ENCODE measurements at places on chromosomes 12 and 14. TPM values are rescaled to one million over a fixed set of nuclear protein-coding genes. Genes with fewer than 3 reads are reported as not detected.

The SIRT4 gene
- total RNA-seq, result 1.1 TPM

The NUP107 gene
- 43.8 TPM for total RNA-seq

The CCDC175 gene
- total RNA-seq, result not detected

The DPY19L2 gene
- total RNA-seq, result 2.7 TPM

The TMEM179 gene
- not detected for total RNA-seq

The VAMP1 gene
- 6.5 TPM for total RNA-seq

The CRIP1 gene
- 5.0 TPM for total RNA-seq

The KRT85 gene
- total RNA-seq, result not detected

The RND1 gene
- total RNA-seq, result 0.29 TPM

The ZNF268 gene
- 20.3 TPM for total RNA-seq

The SDR9C7 gene
- not detected for total RNA-seq

The SPTLC2 gene
- 59.0 TPM for total RNA-seq

The MAP3K9 gene
- total RNA-seq, result under 0.01 TPM

DNA sequence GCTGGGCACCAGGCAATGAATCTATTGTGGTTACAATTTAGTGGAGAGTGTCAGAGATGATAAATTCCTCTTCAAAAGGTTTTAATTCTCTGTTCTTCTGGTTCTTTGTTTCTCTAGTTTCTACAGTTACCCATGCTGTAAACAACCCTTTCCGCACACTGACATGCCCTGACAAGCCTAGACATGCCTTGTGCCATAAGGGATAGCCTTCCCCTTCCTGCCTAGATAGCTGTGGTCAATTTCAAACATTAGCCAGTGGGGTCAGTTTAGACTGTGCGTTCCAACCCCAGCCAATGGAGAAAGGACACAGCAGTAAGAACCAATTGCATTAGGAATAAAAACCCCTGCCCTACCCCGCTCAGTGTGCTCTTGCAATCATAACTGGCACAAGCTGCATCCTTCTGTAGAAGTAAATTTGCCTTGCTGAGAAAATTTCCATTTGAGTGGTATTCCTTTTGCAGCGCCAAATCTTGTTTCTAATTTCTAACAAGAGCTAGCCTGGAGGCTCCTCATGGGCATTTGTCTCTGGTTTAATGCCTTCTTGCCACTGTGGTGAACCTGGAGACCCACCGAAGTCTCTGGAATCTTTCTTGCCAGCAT is 6.4 kb downstream of the EDDM3A start:
- no peak for DNase-seq

DNA sequence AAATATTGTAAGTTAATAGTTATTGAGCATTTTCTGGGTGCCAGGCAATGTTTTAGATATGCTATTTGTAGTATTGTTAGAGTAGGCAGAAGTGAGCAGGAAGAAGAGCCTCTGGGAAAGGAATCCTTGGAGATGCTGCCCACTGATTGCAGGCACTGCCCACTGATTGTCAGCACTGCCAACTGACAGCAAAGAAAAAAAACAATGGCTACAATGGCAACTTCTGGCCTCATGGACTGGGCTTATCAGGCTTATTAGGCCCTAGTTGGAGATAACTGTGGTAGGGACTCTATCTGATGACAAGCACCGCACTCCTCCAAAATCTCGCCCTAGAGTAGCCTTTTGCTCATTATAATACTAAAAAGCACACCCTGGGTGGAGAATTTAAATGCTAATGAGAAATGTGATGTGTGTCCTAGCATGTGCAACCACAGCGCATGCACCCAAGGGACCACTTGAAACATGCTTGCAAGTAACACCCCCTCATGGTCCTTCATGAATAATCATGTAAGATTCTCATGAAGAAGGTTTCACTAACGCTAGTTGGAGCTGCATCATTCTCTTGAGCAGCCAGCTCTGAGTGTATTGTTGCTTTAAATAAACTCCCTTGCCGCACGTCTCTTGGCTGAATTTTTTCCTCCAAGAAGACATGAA is 103.5 kb upstream of the PPP4R3A start:
- DNase-seq, result no peak

DNA sequence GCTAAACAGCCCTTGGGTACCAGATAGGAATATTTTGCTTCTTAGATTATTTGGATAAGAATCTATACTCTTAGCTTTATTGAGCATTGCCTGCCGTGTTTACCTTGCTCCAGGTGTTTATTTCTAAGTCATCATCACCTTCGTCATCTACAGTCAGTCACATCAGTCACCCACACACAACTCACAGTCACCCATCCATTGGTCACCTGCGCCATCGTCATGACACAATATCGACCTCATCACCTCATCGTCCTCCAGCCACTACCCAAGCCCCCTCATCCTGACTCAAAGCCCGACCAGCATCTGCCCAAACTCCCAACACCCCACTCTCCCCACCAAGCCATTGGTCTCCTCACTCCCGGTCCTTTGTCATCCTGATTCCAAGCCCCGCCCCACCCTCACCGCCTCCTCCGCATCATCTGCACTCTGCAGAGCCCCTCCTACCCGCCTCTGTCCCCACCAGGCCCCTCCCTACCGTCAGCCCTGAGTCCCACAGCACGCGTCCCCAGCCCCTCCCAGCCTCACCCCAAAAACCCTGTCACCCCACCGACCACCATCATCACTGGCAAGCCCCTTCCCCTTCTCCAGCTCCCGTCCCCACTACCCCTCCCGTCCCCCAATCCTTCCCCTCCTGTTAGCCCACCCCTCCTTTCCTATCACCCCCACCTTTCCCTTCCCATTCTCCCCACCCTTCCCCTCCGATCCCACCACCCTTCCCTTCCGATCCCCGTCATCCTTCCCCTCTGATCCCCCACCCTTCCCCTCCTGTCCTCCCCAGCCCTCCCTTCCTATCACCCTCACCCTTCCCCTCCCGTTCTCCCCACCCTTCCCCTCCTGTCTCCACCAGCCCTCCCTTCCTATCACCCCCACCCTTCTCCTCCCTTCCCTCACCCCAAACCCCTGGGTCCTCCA is 9.8 kb downstream of the DLK1 start:
- DNase-seq, result peak; percentile 80

GRCh38 chr14:76953311-76953945 is 75.1 kb downstream of the IRF2BPL start:
- peak; percentile 97 for DNase-seq

DNA sequence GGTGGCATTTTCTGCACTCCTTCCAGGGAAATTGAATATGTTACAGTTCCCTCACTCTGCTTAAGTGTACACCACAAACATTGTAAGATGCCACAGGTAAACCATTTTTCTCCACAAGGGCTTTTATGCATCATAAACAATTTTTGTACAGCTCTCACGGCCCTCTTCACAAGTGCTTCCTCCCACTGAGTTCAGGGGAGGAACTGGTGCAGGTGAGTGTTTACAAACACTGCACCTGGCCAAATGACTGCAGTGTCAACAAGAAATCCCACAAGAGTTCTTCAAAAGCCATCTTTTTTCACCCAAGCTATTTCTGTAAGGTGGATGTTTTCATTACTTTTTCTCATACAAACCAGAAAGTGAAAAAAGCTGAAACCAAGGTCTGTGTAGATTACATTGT is 973.2 kb downstream of the AACS start:
- no peak for DNase-seq

- no peak for DNase-seq
These were observed 142.8 kb downstream of the NUAK1 start for GRCh38 chr12:105995961-105996431.

DNA sequence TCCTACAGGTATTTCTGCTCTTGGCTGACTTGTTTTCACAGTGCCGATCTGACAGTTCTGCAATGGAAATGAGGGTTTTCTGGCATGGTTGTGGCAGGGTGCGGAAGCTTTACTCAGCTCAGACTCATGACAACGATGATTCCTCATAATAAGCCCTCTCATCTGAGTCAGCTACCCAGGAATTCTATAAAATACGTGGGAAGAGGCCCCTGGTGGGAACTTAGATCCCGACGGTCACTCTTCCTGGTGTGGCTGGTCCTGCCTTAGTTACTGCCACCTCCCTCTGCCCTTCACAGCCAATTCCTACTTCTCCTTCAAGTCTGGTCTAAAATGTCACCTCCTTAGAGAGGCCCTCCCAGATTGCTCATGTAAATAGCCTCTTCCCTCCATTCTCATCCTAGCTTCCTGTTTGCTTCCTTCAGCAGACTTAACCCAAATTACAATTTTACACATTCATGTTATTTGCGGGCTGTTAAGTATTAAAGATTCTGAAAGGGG is 104.2 kb upstream of the MAP1LC3B2 start:
- peak; percentile 95 for DNase-seq

DNA sequence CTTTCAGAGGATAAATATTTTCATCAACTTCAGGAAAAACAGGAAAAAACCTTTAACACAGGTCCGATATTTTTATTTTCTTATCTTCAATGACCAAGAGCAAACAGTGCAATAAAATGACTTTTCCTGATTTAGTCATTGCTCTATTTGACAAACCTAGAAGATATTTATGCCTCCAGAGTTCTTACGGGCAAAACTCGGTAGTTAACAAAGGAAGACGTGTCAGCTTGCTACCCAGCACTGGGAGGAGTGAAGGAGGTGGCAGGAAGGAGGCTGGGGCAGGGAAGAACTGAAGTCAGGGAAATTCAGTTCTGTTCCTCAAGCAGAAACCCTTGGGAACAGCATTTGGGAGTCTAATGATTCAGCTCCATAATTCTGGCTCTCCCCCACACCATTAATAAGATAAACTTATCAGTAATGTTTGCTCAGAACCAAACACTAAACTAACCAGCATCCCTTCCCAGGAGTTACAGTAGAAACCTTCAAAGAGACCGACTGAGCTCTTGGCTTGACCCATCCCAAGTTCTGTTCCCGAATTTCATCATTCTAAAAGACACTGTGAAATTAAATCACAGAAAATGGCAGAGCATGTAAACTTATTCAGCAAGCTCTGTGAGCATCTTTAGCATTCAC is 163.3 kb downstream of the APAF1 start:
- DNase-seq, result no peak

GRCh38 chr12:131034631-131035244 is 81.0 kb downstream of the ADGRD1 start:
- DNase-seq, result peak; percentile 52

GRCh38 chr14:55733599-55733998 is 153.6 kb downstream of the KTN1 start:
- no peak for DNase-seq

DNA sequence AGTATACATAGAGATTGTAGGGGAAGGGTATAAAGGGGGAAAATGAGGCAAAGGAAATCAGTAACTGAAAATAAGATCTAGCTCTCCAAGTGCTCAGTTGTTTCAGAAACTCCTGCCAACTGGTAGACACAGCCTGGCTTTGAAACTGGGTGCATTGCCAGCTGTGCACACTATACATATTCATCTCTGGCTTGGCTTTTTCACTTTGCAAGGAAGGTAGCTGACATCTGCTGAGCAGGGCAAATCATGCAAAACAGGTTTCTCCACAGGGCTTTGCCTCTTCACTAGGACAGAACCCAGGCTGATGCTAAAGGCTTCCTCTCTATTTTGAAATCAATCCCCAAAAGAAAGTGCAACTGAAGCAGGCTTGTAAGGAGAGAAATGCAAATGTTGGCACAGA is 101.5 kb downstream of the HELB start:
- DNase-seq, result no peak

GRCh38 chr12:6302621-6303020 is 7.9 kb upstream of the PLEKHG6 start:
- DNase-seq, result peak; percentile 57

- DNase-seq, result no peak
These were observed 166.7 kb upstream of the SYT1 start for GRCh38 chr12:78697817-78698415.

GRCh38 chr12:96036765-96037455 is 1.5 kb upstream of the LTA4H start:
- peak; percentile 58 for DNase-seq

GRCh38 chr12:102120886-102121285 is 903 bp downstream of the PARPBP start:
- DNase-seq, result peak; percentile 60

GRCh38 chr12:92185052-92185451 is 39.4 kb upstream of the BTG1 start:
- DNase-seq, result no peak

DNA sequence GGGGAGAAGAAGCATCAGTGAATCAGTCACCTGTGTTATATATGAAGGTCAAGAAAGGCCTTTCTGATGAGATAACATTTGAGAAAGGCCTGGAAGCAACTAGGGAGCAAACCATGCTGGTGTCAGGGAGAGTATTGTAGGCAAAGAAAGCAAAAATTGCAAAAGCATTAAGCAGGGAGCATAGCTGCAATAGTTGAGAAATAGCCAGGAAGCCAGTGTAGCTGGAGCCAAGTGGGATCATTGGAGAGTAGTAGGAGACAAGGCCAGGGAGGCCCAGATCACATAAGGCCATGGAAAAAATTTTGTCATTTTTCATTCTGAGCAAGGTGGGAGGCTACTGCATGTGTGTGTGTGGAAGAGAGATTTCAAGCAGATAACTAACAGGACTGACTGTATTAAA is 18.8 kb upstream of the MAGOHB start:
- no peak for DNase-seq

- DNase-seq, result no peak
These were observed 1209.9 kb downstream of the BCL11B start for GRCh38 chr14:98062083-98062482.

- peak; percentile 23 for DNase-seq
These were observed 126.7 kb upstream of the LGR5 start for GRCh38 chr12:71312768-71313403.

DNA sequence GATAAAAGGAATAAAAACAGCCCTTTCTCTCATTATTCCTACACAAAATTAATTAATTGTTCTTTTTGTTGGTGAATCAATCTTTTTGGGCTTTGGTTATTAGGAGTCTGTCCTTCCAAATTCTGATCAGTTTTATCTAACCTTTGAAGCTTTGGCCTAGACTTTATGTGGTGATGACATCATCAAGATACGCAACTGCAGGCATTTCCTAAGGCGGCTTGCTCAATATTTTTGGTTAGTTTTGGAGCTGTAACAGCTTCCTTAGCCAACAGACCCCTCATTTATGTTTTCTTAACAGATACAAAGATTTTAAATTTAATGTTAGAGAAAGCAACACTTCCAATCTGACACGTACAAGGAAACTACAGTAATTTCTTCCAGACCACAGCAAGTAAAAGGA is 87.8 kb upstream of the PDE3A start:
- DNase-seq, result no peak

- no peak for DNase-seq
These were observed 1.2 kb downstream of the CNOT2 start for GRCh38 chr12:70244409-70244808.

DNA sequence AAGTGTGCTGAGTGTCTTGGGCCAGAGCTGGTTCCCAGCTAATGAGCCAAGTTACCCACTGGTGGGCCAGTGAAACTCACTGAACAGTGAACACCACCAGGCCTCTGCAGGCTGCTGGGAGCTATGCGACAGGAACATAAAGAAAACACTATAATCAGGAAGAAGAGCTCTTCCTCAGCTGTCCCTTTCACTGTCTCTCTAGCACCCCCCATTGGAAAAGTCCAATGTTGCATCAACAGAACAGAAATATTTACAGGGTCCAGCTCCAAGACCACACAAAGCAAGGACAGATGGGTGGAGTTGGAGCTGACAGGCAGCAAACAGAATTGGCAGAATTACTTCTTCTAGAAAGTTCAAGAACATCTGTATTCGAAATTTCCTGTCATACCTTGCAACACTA is 903.6 kb upstream of the TMEM132C start:
- DNase-seq, result no peak

GRCh38 chr14:52313903-52314594 is at the start of gene PTGER2:
PTGER2 (plus strand) TSS chr14:52314312; CDS start chr14:52314549, 237 bp downstream.
- peak; percentile 95 for DNase-seq

Data from osteoblast (primary cell).